ENCODE measurements at places on chromosomes 12 and 14.

DNA sequence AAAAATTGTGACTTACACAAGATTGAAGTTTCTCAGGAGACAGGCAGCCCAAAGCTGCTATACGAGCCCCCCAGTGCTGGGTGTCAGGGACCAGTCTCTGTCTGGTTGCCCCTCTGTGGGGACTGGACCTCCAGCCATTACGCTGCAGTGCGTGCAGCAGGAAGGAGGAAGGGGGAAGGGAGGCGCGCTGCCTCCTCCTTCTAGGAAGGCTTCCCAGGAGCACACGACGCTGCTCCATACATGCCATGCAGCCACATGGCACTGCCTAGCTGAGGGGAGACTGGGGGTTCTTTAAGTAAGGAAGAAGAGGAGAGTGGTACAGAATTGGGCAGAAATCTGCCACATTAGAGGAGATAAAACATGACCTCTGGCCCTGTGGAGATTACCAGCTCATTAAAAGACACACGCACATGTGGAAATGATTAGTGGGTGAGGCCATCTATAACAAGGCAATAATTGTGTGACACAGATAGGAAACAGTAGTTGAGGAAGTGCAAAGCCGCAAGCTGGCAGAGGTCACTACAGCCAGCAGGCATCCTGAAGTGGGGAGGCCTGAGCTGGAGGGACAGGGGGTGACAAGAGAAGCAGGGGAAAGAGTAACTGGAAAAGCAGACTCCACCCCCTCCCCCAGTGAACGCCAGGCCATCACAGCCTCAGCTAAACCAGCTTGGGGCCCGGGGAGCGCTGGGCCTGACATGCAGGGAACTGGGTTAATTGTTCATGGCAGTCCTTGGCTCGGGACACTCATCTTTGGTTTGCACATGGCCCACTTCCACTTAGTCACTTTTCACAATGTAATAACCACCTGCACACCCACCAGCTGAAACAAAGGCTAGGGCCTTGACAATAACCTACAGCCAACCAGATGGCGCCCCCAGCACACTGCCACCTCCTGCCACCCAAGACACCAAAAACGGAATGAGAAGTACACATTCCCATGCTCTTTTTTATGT, 39.6 kb downstream of the CCDC88C start:
- no peak for DNase-seq

DNA sequence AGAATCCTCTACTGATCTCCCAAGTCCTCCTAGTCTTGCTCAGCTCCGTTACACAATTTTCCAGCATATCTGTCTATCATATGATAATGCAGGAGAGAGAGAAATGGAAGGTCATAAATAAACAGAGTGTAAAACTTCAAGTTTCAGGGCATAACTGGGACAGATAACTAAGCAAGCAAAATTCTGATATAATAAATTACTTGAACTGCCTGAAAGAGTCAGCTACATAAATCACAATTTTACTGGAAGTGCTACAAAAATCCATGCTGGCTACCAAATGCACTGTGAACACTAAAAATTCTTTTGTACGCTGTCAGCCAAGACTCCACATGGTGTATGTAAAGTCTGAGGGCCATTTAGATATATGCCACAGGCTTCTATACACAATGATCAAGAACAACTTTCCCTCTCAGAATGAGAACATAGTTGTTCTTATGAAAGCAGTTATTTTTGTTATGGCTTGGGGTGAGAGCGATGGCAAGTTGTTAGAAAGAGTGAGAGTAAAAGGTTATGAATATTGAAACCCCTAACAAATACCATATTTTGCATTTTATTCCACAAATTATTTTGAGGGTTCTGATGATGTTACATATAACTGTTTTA, 41.1 kb downstream of the GRIP1 start:
- no peak for DNase-seq

DNA sequence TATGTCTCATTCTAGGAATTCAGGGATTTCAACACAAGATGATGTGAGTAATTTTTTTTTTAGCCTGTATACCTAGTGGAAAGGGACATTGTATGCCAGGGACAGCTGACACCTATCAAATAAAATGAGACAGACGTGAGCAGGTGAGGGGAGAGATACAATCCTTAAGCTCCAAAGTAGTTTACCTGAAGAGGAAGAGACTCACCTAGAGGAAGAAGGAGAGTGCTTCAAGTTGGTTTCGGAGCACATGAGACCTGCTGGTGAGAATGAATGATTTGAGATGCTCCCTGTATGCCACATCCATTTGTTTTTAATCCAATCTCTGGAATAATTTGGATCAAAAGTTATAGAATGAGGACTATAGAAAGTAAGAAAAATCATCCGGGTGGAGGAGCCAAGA, 915.4 kb upstream of the FBXO33 start:
- no peak for DNase-seq

DNA sequence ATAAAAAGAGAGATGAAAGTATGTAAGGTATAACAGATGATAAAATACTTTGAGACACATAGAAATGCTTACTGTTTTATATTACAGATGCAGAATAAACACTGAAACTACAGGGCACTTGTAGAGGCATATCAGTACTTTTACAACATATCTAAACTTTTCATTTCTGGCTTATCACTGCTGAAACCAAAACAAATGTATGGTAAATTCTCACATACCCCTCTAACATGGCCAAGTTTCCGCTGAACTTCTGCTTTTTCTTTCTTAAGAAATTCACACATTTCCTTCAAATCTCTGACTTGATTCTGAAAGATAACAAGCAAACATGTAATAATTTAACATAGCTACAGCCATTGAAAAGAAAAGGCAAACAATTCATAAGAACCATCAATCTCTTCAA, 33.3 kb upstream of the C12orf50 start:
- DNase-seq = no peak

GRCh38 chr12:51949342-51950030, 2.0 kb upstream of the ACVR1B start:
- DNase-seq = no peak

DNA sequence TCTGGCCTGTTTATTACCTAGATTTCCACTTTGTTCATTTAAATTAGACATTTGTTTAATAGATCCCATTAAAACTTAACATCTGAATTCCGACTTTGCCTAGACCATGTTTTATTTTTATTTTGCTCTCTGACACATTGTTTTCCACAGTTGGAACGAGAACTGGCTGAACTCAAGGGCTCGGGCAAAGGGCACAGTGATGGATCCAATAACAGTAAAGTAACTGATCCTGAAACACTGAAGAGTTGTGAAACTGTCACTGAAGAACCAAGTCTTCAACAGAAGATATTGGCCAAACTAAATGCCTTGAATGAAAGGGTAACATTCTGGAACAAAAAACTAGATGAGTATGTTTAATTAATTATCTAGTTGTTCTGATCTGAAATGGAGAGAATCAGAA, 39.7 kb downstream of the LRRC9 start:
- DNase-seq = no peak

DNA sequence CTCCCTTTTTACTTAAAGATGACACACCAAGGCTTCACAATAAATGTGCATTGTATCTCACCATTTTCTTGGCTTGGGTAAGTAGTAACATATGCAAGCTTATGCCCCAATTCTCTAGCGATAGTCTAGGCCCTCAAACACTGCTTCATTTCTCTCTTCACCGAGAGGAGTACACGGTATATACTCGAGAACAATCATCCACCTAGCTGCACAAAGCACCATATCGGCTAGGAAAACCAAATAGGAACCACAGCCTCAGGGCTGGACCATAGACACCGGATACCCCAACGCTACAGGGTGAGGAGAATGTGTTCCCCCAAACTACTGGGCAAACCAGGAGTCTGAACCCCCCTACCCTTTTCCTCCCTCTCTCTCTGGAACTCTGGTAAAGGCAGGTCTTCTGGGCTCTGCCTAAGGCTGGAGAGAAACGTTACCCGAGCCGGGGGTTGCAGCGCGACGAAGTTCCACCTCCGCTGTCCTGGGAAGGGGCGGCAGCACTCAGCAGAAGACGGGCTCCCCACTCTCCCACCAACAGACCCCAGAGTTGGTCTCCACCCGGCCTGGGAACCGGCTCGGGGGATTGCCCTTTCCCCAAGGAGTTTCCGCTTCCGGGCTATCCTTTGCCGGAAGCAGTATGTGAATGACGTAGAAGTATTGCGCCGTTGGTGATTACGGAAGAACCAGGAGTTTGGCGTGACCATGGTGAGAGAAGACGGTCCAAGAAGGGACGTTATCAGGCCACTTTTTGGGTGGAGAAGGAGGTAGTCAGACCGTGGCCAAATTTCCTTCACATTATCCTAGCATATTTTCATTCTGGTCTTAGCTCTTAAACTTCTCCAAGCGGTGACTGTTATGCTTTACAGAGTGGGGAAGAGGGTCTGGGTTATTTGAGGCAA, at the start of the genes AREL1 and FCF1:
Gene AREL1 (minus strand): TSS at position 582 of the 896 bp plus-strand sequence. CDS start 27,465 bp downstream, outside the sequence.
Gene FCF1 (plus strand): TSS at position 646 of the 896 bp plus-strand sequence. CDS start 54 bp downstream, at position 700.
- DNase-seq = no peak
